Stimulated activated CD4-positive, alpha-beta T cell treated with anti-CD3 and anti-CD28 coated beads, TNF-alpha, amount 100 ng/mL, for 1 hour (primary cell): ENCODE measurements at places on chromosomes 7 and 10.

GRCh38 chr10:132417257-132417910 is 20.4 kb downstream of the PWWP2B start:
- no peak for DNase-seq

- DNase-seq: no peak
These were observed 100.7 kb downstream of the HIP1 start for GRCh38 chr7:75637854-75638593.

- no peak for DNase-seq
These were observed 9.0 kb downstream of the AEBP1 start for GRCh38 chr7:44112997-44113763.

DNA sequence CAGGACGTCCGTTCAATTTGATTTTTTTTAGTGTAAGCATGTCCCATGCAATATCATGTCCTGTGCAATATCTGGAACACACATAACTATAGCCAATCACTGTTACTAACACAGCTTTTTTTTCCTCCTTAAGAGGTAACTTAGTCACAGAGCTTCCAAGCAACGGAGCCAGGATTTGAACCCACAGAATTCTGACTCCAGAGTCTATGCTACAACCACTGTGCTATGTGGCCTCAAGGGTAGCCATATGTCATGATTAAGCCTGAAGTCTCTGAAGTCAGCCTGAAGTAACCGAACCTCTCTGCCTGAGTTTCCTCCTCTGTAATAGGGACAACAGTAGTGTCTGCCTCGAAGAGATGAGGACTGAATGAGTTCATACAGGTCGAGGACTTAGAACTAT is 42.2 kb upstream of the TCF7L2 start:
- no peak for DNase-seq

DNA sequence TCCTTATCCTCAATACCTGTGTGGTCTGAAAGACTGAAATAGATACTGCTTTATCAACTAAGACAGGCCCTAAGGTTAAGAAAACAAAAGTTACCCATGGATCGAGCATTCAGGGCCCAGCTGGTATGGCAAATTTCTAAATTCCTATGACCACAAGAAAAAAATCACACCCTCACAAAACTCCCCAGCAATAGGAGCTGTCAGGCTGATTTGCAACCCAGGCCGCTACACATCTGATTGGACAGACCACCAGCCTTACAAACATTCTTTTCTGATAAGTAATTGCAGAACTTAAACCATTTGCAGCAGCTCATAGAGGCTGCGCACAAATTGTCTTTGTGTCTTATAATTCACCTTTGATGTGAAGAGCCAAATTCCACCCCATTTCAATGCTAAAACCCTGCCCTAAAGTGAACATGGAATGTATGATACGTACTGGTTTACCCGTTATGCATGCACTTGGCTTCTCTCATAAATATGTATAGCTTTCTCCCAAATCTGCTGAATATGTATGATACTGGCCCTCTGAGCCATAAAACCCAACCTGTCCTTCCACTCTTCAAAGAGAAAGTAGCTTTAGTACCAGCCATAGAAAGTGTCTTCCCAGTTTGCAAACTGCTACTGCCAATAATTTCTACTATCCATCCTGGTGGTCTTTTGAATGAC is 842.5 kb downstream of the GRID1 start:
- DNase-seq: no peak

- DNase-seq: no peak
These were observed 685.2 kb downstream of the REEP3 start for GRCh38 chr10:64206409-64206808.

DNA sequence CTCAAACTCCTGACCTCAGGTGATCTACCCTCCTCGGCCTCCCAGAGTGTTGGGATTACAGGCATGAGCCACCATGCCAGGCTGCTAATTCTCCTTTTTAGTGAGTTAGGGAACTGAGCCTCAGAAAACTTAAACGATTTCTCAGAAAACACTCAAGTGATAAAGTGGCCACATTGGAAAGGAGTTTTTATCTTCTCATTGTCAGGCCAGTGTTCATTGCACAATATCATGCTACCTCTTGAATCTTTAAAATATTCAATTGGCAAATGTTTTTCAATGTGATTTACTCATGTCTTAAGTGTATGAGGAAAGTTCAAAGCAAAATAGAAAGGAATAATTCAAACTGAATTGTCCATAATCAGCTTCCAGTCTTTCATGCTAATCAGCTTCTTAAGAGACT is 80.7 kb downstream of the ITGB8 start:
- no peak for DNase-seq

DNA sequence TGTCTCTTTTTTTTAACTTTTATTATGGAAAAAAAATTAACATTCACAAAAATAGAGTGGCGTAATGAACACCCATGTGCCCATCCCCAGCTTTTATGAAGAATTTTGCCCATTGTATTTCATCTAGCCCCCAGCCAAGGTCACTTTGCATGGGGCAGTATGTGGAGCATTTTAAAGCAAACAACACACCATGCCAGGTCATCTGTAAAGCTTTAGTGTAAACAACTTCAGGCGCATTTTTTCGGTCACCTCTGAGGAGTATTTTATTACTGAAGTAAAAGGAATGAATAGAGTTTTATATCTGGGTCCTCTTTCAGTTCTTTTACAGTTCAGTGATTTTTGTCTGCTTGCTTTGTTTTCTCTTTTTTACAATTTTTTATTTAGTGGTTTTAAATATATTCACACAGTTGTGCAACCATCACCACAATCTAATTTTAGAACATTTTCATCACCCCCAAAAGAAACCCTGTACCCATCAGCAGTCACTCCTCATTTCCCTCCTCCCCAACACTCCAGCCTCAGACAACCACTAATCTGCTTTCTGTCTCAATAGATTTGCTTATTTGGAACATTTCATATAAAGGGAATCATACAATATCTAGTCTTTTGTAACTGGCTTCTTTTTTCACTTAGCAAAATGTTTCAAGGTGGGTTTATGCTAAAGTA is 87.9 kb downstream of the SLC37A3 start:
- no peak for DNase-seq

GRCh38 chr10:11035301-11035991 is 17.8 kb downstream of the CELF2 start:
- no peak for DNase-seq

DNA sequence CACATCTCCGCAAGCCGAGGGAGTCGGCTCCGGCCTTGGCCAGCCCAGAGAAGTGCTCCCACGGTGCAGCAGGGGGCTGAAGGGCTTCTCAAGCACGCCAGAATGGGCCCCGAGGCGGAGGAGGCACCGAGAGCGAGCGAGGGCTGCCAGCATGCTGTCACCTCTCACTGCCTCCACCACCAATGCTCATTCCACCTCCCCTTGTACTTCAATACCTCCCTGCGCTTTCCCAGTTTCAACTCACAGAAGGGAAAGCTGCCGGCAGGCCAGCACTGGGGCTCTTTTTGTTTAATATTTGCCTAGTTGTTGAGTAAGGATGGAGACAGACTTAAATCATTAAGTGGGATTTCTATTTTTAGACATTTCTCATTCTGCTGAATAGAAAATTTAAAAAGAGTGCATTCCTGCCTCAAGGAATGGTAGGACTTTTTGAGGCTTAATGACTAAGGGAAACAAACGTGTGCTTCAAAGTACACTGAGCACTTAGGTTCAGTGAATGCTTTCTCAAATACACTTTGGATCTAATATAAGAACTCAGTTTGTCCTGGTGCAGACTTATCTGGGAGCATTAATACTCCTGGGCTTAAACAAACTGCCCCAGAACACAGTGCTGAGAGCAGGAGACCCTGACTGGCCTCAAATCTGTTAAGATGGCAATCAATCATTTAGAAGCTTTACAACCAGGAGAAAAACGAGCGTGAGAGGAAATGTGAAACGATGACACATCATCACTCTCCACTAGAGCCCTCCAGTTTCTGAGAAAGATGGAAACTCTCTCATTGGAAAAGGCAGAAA is 131.2 kb downstream of the RALA start:
- no peak for DNase-seq
